Sigmoid colon (tissue), 7 donors: ENCODE measurements at places on chromosomes 7 and 10. TPM values are rescaled to one million over a fixed set of nuclear protein-coding genes. Genes with fewer than 3 reads are reported as not detected.

GRCh38 chr10:29112827-29113615 is 175.8 kb upstream of the LYZL1 start:
- DNase-seq, result no peak

- no peak for DNase-seq
These were observed 90.3 kb downstream of the WDR11 start for GRCh38 chr10:120941501-120941900.

DNA sequence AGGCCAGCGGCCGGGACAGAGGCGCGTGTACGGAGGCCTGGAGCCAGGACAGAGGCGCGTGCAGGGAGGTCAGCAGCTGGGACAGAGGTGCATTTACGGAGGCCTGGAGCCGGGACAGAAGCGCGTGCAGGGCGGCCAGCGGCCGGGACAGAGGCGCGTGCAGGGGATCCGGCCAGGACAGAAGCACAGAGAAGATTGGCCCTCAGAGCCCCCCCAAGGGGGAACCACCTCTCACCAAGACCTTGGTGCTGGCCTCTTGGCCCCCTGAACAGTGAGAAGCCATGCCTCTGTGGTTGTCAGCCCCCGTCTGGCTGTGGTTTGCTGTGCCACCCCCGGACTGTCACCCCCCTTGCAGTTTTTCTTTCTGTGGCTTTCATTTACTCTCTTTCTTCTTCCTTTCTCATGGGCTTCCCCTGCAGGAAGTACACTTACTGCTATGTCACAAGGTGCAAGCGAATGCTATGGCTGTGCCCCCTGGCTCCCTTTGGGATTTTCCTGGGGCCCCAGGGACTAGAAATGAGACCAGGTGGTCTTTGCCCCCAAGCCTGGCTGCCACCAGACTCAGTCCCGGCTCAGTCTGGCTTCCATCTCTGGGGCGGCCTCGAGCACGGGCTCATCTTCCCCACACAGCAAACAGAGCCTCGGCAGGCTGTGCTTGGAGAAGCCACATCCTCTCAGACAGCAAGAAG is 41.1 kb downstream of the INSIG1 start:
- DNase-seq, result peak; percentile 45

DNA sequence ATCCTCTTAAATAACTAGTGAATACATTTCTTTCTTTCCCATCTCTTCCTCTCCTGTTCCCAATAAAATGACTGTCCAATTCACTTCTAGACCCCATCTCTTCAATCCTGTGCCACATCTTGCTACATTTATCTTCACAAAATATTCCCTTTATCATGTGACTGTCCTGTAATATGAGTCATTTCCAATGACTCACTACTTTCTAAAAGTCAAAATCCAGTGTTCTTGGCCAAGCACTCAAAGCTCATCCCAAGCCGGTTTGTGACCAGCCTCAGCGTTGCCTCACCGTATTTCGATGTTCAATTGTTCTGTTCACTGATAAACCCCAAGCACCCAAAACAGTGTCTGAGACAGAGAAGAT is 104.7 kb downstream of the PARD3 start:
- peak; percentile 85 for DNase-seq

- peak; percentile 68 for DNase-seq
These were observed 704 bp downstream of the ZNRF2 start for GRCh38 chr7:30285067-30285535.

DNA sequence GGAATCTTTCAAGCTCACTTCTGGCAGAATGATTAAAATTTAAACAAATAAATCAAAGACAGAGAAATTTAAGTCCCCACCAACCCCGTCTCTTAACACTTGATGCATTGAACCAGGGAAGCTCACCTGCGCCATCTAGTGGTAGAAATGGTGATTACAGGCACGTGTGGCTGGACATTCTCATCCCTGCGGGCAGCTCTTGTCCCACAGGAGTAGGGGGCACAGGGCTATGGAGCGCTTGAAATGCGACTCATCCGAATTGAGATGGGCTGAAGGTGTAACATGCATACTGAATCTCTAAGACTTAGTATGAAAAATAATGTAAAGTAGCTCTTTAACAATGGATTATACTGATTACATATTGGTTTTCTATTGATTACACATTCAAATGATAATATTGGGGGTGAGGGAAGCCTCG is 24.8 kb upstream of the SLIT1 start:
- DNase-seq, result peak; percentile 78

DNA sequence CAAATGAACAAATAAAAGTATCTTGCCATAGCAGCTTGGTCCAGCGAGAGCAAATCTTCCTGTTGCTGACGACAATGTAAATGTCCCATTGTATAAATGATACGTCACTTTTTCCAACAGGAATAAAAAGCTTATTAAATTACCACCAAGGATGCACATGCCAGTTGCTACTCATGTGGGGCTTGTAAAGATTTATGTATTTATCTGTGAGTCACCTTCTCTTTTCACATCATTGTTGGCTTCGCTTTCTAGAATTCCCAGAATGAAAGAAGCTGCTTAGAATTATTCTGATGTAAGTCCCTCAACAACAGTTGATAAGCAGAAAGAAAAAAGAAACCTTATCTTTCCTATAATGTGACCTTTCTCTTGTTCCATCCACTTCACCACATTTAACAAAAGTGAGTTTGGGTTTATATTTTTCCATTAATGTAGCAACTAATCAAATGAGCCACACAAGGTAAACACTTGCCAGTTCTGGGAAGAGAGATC is 22.4 kb downstream of the DNAJC12 start:
- no peak for DNase-seq

- no peak for DNase-seq
These were observed 125.7 kb downstream of the GFRA1 start for GRCh38 chr10:116147147-116147905.

GRCh38 chr10:52216852-52217251 is 97.2 kb upstream of the DKK1 start:
- no peak for DNase-seq

DNA sequence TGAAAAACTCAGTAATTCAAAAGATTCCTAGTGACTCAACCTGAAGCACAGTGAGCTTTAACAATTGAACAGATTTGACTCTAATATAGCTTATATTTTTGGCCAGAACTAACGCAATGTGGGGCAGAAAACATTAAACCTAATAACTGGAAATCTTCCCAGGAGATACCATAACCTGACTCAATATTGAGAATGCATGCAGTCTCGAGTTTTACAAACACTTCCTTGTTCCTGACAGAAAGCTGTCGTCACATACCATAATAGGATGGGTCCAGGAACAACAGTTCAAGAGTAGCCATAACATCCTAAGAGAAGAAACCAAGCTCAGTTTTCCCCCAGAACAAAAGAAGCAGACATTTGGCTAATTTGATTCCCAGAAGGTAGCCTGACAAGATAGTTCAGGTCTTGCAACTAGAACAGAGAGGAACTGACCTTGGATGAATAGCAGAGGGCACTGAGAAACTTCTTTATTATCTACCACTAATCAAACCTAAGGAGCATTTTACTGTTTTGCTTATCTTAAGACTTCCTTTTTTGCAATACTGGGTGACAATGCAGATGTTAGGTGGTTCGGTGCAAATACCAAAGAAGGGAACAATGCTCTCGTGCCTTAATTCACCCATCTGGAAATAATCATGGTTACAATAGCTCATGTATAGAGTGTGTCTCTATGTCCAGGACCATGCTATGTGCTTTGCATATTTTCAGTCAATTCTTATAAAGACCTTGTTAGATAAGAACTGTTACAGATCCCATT is 38.6 kb upstream of the ACSL5 start:
- DNase-seq, result no peak

DNA sequence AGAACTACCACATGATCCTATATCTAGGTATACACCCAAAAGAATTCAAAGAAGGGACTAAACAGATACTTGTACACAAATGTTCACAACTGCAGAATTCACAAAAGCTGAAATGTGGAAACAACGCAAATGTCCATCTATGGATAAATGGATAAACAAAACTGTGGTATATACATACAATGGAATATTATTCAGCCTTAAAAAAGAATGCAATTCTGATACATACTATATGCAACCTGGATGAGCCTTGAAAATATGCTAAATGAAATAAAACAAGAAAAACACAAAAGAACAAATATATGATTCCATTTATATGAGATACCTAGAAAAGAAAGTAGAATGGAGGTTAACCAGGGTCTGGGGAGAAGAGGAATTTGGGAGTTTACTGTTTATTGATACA is 7.2 kb downstream of the FAM133B start:
- no peak for DNase-seq

DNA sequence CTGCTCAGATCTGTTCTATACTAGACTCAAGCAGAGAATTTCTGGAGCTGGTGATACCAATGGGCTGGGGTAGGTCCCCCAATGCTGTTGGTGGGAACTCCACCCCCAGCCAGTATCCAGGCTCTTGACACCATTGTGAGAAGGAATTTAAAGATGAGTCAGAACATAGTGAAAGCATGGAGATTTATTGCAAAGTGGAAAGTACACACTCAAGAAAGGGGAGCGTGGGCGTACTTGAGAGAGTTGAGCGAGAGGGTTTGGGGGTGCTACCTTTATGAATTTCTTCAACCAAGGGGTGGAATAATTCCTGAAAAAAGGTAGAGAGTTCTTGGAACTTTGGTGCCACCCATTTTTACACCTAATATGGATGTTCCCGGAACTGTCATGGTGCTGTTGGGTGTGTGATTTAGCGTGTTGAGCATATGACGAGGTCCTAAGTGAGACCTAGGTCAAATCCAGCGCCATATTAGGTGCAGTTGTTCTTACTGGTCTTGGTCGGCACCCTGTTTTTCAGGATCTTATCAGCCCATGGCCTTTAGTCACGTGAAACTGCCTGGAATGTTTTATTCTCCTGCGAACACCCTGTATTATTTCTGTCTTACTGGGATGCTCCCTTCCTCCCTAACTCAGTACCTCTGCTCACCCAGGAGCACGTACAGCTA is 122.0 kb upstream of the AHR start:
- no peak for DNase-seq

DNA sequence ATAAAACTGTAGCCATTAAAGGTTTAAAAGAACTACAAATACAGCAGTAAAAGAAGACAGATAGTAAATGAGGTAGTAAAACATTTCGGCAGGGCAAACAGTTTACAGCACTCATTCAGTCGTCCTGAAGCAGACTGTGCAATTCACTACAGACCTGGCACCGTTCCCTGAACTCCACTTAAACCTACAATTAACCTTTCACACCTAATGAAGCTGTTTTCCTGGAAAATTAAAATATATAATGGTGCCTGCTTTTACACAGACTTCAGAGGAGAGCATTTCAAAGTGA is 335.3 kb downstream of the GFRA1 start:
- no peak for DNase-seq

Gene SYT15B
- 0.27 TPM for total RNA-seq

Gene RNF133
- total RNA-seq, result 0.49 TPM

Gene MAD1L1
- 12.1 TPM for total RNA-seq

Gene EN2
- 0.14 TPM for total RNA-seq

Gene SPDYE6
- not detected for total RNA-seq
